ENCODE measurements at places on chromosomes 5 and 9. TPM values are rescaled to one million over a fixed set of nuclear protein-coding genes. Genes with fewer than 3 reads are reported as not detected.

DNA sequence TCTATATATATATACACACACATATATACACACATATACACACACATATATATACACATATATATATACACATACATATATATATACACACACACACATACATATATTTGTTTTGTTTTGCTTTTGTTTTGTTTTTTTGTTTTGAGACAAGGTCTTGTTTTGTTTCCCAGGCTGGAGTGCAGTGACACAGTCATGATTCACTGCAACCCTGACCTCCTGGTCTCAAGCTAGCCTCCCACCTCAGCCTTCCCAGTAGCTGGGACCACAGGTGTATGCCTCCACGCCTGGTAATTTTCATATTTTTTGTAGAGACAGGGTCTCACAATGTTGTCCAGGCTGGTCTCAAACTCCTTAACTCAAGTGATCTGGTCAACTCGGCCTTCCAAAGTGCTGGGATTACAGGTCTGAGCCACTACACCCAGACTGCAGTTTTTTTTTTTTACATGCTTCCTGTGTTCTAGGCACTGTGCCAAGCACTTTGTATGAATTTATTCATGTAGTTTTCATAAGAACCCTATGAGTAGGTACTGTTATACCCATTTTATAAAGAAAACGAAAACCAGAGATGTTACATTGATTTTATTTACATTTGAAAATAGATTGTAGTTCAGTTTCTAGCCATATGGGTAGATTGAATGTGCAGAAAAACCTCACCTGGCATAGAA, 120.7 kb downstream of the PBX3 start:
- DNase-seq = no peak

GRCh38 chr5:122967625-122968024, 68.9 kb downstream of the PPIC start:
- DNase-seq = no peak

Gene DNAI1
- not detected for total RNA-seq

Gene SEMA5A
- 37.4 TPM for total RNA-seq

GRCh38 chr5:93578813-93579691, 2.0 kb downstream of the NR2F1-AS1 start:
- DNase-seq = no peak

GRCh38 chr5:142353071-142353472, 28.3 kb upstream of the SPRY4 start:
- DNase-seq = no peak

GRCh38 chr5:6721442-6721841, 8.2 kb downstream of the TENT4A start:
- DNase-seq = no peak

- DNase-seq = no peak
Observed at GRCh38 chr5:157076558-157076957, 17.6 kb upstream of the HAVCR1 start.

GRCh38 chr5:169805937-169806700, 169.0 kb downstream of the DOCK2 start:
- no peak for DNase-seq

Gene GCNT4
- total RNA-seq = 0.79 TPM

Gene PRLR
- total RNA-seq = 41.9 TPM

GRCh38 chr9:134065612-134066419, 2.0 kb downstream of the BRD3 start:
- peak; percentile 59 for DNase-seq

- no peak for DNase-seq
Observed at GRCh38 chr9:112187404-112187803, 12.3 kb upstream of the SUSD1 start.

Gene INSL6
- not detected for total RNA-seq

Gene CDKN2B
- total RNA-seq = 158 TPM

DNA sequence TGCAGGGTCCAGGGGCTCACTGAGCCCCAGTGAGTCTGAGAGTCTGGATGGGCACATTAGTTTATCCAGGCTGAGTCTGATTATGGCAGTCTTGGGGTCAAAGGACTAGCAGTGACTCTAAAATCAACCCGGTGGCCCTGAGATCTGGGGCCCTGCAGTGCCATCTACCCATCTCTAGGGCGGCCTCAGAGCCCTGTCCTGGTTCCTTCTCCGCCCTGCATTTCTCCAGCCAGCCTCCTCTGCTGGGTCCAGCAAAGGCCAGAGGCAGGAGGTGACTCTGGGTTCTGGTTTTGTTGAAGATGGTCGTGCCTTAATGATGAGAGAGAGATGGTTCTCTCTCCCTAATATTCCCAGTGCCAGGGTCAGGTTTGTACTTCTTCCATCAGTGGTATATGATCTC, 15.0 kb downstream of the DCANP1 start:
- DNase-seq = no peak

Gene LCN15
- total RNA-seq = 15.9 TPM

Gene C6
- total RNA-seq = 0.92 TPM

GRCh38 chr9:118059484-118060278, 355.5 kb downstream of the TLR4 start:
- DNase-seq = no peak

GRCh38 chr9:106075960-106076327, 381.6 kb downstream of the TMEM38B start:
- no peak for DNase-seq

DNA sequence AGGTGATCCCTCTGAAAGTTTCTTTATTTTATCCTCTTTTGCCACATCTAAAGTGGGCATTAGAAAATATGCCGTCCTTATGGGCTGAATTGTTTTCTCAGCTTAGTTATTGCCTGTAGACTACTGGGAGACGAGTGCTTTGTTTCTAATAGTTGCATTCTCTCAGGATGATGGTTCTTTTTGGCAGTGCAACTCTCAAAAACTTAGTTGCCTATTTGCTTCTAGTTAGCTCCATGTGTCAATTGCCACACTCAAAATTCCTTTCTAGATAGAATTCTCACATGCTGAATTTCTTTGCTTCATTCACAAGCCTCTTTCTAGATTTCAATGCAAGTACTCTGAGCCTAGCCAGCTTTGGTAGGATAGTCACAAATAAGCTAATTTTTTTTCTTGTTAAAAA, 155.5 kb downstream of the FGF10 start:
- DNase-seq = no peak

DNA sequence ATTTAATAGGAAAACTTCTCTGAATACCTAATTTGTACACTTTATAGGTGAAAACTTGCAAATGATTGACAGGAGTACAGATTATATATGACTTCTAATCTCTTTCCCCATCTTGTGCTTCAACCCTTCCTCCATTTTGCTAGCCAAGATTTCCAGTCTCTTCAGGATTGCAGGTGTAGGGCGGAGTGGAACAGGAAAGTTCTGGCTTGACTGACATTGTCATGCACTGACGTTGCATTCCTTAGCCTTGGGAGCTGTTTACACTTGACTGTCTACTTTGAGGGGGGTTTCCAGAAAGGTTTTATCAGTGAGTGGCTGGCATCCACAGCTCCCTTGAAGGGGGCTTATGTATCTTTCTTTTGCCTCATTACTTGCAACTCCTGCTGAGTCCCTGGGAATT, 34.1 kb upstream of the GRIA1 start:
- DNase-seq = no peak

DNA sequence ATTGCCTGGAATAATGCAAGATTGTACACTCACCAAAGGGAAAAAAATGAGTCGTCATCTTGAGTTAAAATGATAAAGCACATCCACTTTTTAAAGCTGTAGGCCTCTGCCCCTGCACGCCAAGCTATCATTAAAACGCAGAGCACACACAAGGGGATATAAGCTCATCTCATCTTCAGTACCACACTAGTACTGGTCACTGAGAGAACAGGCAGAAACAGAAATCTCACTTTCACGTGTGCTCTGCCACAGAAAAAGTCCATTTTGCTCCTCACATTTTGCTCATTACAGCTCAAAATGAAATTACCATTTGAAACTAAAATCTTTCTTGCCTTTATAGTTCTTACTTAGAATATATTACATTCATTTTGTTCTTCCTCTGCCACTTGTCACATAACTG, 99.2 kb upstream of the SLC30A5 start:
- no peak for DNase-seq

GRCh38 chr5:50751064-50751657, 84.7 kb downstream of the PARP8 start:
- DNase-seq = no peak

- DNase-seq = no peak
Observed at GRCh38 chr5:170963521-170963920, 101.7 kb downstream of the RANBP17 start.

GRCh38 chr5:124419531-124419930, 326.9 kb downstream of the ZNF608 start:
- no peak for DNase-seq

Gene IGIP
- 8.6 TPM for total RNA-seq

DNA sequence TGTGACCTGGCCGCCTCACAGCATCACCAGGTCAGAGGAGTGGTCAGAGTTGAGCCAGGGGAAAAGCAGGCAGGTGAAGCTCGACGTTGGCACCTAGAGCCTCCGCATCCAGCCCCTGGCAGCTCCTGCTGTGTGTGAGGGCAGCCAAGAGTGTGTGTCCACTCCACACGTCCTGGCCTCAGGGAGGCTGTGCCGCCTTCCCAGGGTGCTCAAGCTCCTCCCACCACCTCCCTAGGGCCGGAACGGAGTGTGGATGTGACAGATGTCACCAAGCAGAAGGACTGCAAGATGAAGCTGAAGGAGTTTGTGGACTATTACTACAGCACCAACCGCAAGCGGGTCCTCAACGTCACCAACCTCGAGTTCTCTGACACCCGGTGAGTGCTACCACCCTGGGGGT, 72.5 kb downstream of the PHF2 start:
- DNase-seq = no peak

- DNase-seq = no peak
Observed at GRCh38 chr5:146368137-146368536, 29.5 kb downstream of the POU4F3 start.

- no peak for DNase-seq
Observed at GRCh38 chr5:1668141-1668721, 131.4 kb downstream of the MRPL36 start.

- no peak for DNase-seq
Observed at GRCh38 chr5:10702911-10703491, 58.0 kb downstream of the DAP start.

DNA sequence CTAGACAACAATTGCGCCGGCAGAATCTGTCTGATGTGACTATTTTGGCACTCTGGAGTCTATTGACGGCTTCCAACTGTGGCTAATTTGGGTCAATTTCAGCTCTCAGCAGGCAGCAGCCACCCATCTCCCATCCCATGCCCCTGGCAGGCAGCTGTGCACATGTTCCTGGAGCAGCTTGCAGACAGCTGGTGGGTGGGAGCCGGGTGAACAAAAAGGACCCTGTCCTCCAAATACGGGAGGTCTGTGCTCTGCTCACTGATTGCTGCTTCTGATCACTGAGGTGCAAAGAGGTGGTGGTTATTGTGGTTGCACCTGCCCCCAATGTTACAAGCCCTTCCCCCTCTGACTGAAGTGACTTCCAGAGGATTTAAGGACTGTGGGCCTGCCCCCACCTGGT, 45.0 kb upstream of the N4BP3 start:
- no peak for DNase-seq

Gene LRRC70
- 2.4 TPM for total RNA-seq

GRCh38 chr5:62340392-62340791, 34.4 kb downstream of the KIF2A start:
- no peak for DNase-seq

- DNase-seq = no peak
Observed at GRCh38 chr9:69571032-69571431, 101.1 kb downstream of the APBA1 start.

DNA sequence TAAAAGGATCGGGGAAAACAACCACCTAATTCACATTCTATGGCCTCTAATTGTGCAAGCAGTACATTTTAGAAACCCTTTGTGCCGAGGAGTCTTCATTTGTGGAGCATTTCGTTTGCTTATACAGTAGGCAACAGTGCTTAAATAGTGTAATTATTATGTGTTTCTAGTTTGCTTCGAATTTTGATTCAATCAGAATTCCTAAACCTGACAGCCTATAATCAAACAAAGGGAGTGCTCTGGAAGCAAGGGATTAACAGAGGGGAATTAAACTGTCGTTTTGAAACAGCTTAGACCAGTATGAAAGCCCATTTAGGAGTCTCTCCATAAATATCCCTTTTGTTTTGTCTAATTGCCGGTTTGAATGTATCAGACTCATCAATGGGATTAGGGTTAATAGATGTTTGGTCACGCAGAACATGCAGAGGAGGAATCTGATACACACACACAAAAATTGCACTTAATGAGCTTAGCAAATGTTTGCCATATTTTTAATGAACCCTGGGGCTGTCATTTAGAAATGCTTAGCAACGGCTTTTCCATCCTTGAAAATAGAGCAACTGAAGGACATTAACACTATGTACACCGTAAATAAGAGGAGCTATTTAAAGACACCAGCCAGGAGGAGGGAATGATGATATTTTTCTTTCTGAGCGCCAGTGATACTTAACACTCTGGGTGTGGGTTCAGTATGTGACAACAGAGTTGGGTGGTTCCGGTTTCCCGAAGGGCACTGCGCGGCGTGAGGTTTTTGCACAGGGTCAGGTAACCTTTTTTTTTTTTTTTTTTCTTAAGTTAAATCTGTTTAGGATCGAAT, 404.7 kb downstream of the TLE4 start:
- no peak for DNase-seq

Gene CCDC180
- total RNA-seq = 1.2 TPM

DNA sequence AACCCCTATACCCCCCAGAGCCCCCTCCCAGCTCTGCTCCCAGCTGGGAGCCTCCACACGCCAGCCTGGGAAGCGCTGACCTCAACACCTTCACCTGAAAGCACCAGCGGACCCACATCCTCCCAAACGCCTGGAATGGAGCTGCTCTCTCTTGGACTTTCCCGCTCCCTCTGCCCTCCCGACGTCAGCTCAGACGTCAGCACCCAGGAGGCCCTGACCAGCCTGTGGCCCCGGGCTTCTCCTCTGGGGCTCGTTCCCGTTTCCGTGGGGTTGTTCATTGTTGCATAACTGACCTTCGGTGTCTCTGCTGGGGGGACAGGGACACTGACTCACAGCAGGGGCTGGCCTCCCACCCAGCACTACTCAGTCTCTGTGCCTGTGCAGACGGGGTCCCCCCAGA, 35.0 kb upstream of the SLC6A3 start:
- DNase-seq = peak; percentile 38

DNA sequence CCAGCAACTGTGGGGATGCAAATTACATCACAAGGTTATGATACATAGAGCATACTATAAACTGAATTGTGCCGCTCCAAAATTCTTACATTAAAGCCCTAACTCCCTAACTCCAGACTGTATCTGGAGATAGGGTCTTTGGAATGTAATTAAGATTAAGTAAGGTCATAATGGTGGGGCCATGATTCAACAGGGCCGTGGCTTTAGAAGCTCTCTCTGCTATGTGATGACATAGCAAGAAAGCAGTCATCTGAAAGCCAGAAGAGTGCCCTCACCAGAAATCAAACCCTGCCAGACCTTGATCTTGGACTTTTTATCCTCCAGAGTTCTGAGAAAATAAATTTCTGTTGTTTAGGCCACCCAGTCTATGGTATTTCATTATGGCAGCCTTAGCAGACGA, 123.9 kb downstream of the FBXL17 start:
- no peak for DNase-seq

GRCh38 chr9:101167490-101168134, 139.1 kb downstream of the PLPPR1 start:
- DNase-seq = no peak

DNA sequence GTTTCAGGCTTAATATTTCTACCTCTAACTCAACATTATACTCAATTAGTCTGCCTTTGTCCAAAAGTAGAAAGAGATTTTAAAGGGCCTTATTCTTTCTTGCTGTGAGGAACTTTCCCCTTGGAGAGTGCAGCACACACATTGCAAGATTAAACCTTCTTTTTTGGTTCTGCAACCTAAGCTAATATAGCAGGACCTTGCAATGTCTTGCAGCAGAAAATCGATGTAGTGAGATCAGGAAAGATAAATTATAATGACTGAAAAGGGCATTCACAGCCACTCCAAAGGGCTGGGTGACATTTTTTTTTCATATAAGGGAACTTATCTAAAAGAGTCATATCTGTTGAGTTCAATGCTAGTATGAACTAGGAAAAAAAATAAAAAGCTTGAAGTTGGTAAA, 422.7 kb upstream of the ADAMTS16 start:
- DNase-seq = no peak

All from left colon (tissue), 2 donors.